ENCODE measurements at places on chromosomes 2 and 18. TPM values are rescaled to one million over a fixed set of nuclear protein-coding genes. Genes with fewer than 3 reads are reported as not detected.

Gene CDKL4
- not detected for total RNA-seq

Gene SLC9A4
- not detected for total RNA-seq

Gene MRPL44
- 33.2 TPM for total RNA-seq

Gene RNF152
- total RNA-seq: 14.4 TPM

Gene EFR3B
- total RNA-seq: 0.58 TPM

Gene TRIM54
- not detected for total RNA-seq

Gene KCNJ13
- not detected for total RNA-seq

Gene TGFA
- total RNA-seq: 87.7 TPM

Gene GALNT3
- total RNA-seq: 96.5 TPM

Gene SLC38A11
- not detected for total RNA-seq

Gene TLK1
- 24.0 TPM for total RNA-seq

Gene FAM237A
- total RNA-seq: not detected

Gene FAM161A
- total RNA-seq: 3.3 TPM

Gene ADCYAP1
- total RNA-seq: not detected

Gene MOGAT1
- not detected for total RNA-seq

Gene FOXD4L1
- total RNA-seq: 0.03 TPM

All from foreskin keratinocyte (primary cell).